ENCODE measurements at places on chromosomes 7 and 10.

DNA sequence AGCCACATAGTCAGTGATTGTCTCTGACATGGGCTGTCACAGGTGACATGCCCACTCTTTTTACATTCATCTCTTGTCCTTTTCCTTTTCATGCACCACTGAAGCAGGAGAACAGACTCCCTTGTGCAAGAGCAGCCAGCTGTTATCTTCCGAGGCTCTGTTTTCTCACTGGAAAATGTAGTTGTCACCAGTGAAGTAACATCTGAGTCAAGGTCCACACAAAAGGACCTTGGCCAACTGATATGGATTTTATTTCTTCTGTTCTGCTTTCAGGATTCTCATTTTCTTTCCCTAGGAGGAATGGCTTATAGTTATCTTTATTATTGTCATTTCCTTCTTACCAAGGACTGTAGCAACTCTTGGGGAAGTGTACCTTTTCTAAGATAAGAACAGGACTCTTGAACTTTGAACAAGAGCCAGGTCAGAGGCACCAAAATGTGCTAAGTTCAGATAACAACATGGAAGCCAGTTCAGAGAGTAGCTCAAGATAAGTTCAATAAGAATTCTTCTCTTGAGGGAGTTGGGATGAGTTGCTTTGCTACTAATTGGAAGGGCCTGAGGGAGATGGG, 22.7 kb downstream of the AVPI1 start:
- no peak for DNase-seq

GRCh38 chr7:133690740-133691139, 436.4 kb upstream of the LRGUK start:
- DNase-seq = no peak

DNA sequence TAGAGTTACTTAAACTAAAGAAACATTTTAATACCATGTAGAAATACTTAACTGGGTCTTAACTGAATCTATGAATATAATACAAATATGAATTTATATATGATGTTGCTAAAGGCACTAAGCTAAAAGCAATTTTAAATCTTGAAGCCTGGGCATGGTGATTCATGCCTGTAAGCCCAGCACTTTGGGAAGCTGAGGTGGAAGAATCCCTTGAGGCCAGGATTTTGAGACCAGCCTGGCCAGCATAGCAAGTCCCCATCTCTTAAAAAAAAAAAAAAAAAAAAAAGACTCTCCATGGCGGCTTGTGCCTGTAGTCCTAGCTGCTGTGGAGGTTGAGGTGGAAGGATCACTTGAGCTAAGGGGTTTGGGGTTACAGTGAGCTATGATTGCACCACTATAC, 95.3 kb downstream of the CCSER2 start:
- no peak for DNase-seq

DNA sequence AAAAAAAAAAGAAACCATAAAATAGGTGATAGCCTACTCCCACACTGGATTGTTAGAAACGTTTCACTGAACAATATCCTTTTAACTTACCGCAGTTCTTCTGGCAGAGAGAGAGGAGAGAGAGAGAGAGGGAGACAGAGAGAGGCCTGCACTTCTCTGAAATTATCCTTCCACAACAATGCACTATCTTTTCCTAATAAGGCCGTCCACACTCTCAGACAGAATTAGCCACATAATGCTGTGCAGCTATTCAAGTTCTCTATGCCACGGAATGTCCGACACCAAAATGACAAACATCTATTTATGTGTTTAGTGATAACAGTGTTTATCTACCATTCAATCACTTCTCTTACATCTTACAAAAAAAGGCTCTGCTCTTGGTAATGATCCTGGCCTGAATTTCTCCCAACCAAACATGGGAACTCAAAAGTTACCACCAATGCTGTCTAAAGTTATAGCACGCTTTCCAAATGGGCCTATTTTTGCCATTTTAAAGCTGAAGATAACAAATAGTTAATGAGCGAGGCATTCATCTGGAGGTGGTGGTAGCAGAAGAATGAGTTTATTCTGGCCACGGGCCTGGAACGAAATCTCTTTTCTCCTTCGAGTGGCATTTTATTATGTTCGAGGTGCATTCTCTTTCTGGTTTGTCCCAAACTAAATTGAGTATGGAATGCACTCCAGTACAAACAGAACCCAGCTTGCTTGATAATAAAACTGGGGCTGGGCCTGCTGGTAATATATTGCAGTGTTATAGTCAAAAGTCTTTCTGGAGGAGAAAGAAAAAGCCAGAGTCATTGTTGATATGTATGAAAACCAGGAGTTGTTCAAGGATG, 160.2 kb upstream of the SVIL start:
- no peak for DNase-seq

GRCh38 chr10:86152911-86153310, 213.7 kb downstream of the GRID1 start:
- no peak for DNase-seq

DNA sequence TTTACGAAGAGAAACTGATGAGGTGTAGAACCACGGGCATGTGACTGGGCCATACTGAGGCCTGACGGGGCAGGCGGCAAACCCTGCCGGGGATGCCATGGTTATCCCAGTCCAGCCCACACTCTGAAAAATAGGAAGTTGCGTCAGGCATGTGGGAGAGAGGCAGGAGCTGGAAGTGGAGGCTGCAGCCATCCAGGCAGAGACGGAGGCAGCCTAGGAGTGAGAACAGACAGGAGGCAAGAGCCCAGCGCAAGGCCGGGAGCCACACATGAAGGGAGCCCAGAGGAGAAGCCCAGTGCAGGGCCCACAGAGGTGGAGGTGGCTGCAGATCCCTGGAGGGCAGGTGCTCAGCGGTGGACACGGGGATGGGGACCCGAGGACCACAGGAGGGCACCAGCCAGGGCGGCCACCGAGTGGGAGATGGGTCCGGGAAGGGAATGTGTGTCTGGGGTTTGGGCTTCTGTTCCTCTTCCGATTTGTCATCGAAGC, 175.2 kb upstream of the PPP2R2D start:
- no peak for DNase-seq

All from stimulated activated CD4-positive, alpha-beta T cell treated with anti-CD3 and anti-CD28 coated beads, TNF-alpha, amount 100 ng/mL, for 4 hours (primary cell).